ENCODE measurements at places on chromosomes 12 and 14.

- DNase-seq = no peak
Observed at GRCh38 chr14:95048771-95049312, 108.5 kb downstream of the DICER1 start.

DNA sequence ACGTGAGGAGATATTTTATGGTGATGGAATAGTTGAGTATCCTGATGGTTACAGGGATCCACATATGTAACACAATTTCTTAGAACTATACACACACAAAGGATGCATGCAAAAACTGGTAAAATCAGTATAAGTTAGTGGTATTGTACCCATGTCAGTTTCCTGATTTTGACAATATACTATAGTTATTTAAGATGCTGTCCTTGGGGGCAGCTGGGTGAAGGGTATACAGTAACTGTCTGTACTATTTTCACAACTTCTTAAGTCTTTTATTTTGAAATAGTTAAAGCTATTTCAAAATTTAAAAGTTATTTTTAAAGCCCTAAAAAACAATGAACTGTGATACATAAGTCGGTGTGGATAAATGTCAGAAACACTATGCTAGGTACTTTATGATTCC, 24.5 kb upstream of the POLR3B start:
- no peak for DNase-seq

- DNase-seq = no peak
Observed at GRCh38 chr12:64219145-64219544, 3.0 kb downstream of the KICS2 start.

- no peak for DNase-seq
Observed at GRCh38 chr14:81550001-81550637, 16.5 kb upstream of the SEL1L start.

GRCh38 chr14:44712024-44712815, 205.1 kb upstream of the FSCB start:
- no peak for DNase-seq

GRCh38 chr12:86389949-86390348, 133.8 kb upstream of the MGAT4C start:
- no peak for DNase-seq
